NCI-H2029 treated with DMSO at 0.1 percent for 48 hours (cell line): ENCODE measurements at places on chromosomes 3 and 15.

- no peak for DNase-seq
Measured at GRCh38 chr3:175186511-175186910, 327.4 kb downstream of the NAALADL2 start.

DNA sequence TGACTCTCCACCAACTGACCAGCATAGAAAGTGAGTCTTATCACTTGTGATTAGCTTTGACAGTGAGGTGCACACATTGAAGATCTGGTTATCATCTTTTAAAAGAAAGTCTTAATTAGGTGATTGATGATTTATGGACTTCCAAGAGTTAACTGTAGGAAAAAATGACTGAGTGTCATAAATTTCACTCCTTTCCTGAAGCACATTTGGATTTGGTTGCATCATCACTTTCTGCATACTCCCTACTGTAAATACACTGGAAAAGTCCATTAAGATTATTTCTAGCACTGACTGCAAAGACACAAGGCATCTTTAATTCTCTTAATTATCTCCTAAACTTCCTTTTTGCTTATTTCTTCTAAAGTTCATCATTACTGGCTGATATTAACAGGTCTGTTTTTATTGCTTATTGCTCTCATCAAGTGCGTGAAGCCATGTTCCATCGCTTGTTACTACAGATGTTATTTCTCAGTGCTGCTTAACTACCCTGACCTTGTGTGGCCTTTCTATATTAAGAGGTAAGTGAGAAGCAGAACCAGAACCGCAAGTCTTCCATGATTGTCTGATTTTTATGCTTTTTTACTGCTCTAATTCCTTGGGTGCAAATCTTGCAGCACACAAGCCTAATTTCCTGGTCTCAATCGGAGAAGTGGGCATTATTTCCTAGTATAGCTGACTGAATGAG lies 153.2 kb downstream of the MEIS2 start:
- no peak for DNase-seq

- DNase-seq = no peak
Measured at GRCh38 chr15:97966246-97966645, 5.7 kb downstream of the ARRDC4 start.

DNA sequence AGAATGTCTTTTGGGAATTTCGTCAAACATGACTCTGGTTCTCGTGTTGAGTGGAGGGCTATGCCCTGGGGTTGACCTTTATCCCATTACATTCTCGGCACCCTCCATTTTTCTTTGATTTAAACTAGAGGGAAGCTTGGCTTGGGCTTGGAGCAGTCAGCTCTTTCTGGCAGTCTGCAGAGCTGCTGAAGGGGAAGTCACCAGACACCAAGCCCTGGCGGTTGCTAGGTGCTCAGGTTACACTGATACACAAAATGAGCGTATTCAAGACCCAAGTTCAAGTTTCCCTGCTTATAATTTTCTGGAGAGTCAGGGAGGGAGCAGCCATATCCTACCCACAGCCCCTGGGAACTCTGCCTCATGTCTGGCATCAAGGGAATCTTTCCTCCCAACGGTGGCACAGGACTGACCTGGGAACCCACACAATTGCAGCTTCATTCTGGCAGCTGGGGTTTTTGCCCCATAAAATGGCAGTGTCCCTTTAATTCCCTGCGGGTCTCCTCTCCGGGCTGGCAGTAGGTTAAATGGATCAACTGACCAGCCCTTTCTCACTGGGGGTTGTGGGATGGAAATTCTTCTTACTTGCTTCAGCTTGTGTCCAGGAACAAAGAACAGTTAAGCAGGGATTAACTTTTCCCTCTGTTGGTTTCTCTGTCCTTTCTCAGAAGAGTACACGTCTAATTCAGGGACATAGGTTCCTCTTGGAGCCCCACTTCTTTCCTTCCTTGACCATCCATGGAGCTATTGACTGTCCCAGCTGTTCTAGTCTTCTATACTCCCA lies 110.0 kb upstream of the DLG1 start:
- DNase-seq = no peak

- no peak for DNase-seq
Measured at GRCh38 chr3:52324676-52325075, 8.6 kb downstream of the DNAH1 start.

GRCh38 chr3:69072928-69073327 lies 7.2 kb downstream of the UBA3 start:
- no peak for DNase-seq

GRCh38 chr3:14623569-14624051 lies 28.0 kb upstream of the CCDC174 start:
- no peak for DNase-seq

- DNase-seq = no peak
Measured at GRCh38 chr3:72665701-72666446, 182.4 kb downstream of the SHQ1 start.

GRCh38 chr15:93028632-93029213 lies 60.3 kb downstream of the RGMA start:
- DNase-seq = no peak

DNA sequence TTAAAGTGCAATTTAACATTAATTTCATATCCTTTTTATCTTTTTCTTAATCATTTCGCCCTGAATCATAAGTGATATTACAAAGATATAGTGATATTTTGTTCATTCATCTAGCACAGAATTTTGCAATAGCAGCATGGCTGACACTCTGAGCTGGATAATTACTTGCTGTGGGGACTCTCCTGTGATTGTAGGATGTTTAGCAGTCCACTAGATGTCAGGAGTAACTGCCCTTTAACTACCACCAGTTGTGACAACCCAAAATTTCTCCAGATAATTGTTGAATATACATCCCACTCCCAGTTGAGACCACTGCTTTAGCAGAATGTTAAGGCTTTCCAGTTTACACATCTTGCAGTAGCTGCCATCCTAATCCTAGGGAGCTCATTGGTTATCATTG lies 196.8 kb upstream of the MBNL1 start:
- DNase-seq = no peak

DNA sequence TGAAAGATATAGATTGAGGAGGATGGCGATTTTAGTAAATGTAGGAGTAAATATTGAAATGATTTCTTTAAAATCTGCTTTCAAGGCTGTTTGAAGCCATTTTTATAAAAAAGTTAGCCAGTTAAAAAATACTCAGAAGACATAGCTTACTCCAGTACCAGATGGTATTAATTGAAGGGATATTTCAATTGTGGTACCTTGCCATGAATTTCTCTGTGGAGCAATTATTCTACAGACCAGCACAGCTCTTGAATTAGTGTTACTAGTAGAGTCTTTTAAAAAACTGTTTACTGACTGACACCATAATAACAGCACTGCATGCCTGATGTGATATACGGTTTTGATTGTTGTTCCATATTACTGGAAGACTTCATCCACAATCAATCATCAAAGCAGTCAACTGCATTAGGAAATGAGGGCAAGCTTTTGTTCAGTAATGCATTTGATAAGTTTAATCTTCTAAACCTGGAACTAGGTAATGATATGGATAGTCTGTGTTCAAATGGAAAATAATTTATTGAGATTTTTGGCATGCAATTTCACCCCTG lies 106.4 kb downstream of the MFSD1 start:
- no peak for DNase-seq

GRCh38 chr3:28949580-28949979 lies 331.3 kb upstream of the RBMS3 start:
- DNase-seq = peak; percentile 72

DNA sequence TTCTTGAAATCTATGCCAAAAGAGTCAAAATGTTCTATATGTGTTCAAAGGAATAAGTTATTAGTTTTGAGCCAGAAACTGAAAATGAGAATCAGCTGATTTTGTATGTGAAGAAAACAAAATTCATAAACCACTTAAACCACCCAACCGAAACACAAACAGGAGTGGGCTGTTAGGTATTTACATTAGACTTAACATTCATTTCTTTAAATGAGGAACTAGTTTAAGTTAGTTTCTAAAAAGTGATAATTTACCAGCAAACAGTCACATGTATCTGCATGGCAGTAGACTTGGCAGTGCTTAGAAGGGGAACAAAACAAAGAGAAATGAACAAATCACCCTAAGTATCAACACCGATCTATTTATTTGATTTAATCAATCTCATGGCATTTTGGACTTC lies 128.0 kb downstream of the GMNC start:
- no peak for DNase-seq

- DNase-seq = no peak
Measured at GRCh38 chr3:150129166-150129565, 158.5 kb upstream of the PFN2 start.

- no peak for DNase-seq
Measured at GRCh38 chr15:42332331-42332730, 27.0 kb upstream of the CAPN3 start.

DNA sequence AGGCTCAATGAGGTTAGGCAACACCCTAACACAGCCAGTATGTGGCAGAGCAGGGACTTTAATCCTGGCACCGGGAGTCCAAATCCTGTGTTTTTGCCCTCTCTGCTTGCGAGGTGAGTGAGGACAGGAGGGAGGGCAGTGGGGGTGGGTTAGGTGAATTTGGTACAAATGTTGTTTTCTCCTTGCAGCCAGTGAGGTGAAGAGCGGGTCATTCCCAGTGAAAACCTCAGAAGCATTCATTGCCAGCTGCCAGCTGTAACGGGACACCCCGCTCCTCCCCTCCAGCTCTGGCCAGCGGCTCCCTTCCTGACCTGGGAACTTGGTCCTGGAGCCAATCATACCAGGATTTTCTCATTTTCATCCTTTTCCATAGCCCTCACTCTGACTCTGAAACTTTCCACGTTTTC lies 45.7 kb upstream of the RAB6B start:
- no peak for DNase-seq

DNA sequence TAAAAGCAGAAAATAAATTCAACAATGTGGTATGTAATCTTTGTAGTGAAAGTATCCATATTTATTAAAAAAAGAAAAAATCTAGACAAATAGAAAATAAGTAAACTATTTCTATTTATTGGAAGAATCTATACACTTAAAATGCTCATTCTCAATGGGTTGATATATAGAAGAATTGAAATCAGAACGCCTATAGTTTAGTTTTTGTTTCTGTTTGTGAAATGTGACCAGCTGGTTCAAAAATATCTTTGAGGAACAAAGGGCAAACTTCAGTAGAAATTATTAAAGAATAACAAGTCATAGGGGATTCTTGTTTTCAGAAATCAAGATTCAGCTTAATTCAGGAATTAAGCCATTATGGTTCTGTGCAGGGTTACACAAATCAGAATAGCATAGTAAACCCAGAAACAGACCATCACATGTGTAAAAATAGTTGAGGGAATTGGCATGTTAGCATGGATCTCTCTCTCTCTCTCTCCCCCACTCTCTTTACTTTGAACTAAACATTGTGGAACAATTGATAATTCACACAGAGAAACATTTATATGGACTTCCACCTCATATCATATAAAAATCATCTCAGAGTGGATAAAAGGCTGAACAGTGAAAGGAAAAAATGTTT lies 134.0 kb downstream of the CHL1 start:
- no peak for DNase-seq

- DNase-seq = no peak
Measured at GRCh38 chr3:169311381-169311780, 352.1 kb downstream of the MECOM start.

- no peak for DNase-seq
Measured at GRCh38 chr3:179681492-179682263, 28.8 kb downstream of the USP13 start.

- DNase-seq = no peak
Measured at GRCh38 chr3:110799271-110799670, 272.3 kb upstream of the NECTIN3 start.

- no peak for DNase-seq
Measured at GRCh38 chr3:140854961-140855360, 86.7 kb upstream of the SLC25A36 start.

- no peak for DNase-seq
Measured at GRCh38 chr3:123031051-123031450, 3.5 kb upstream of the SEMA5B start.

GRCh38 chr15:25568751-25569150 lies 129.9 kb upstream of the UBE3A start:
- no peak for DNase-seq

DNA sequence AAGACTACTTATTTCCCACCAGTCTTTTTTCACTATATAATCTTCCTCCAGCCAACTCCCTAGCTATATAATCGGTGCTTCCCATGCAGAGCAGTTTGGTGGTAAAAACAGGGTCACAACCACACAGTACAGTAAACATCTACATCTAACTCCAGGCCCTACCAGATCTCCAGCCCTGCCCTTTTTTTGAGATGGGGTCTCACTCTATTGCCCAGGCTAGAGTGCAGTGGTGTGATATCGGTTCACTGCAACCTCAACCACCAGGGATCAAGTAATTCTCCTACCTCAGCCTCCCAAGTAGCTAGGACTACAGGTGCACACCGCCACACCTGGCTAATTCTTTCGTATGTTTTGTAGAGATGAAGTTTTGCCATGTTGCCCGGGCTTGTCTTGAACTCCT lies 49.1 kb upstream of the TLE3 start:
- no peak for DNase-seq

DNA sequence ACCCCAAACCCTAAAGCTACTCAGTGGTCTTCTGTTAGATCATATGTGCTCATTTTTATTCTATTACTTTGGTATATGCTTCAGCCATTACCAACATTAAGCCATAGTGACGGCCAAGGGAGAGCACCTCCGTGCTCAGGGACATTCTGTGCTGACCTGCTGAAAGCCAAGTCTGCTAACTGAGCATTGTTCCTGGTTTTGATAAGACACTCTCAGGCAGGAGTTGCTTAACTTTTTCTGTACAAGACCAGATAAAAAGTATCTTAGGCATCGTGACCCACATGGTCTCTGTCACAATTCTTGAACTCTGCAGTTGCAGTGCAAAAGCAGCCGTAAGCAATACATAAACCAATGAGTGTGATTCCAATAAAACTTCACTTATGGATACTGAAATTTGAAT lies 100.6 kb downstream of the KLHL25 start:
- no peak for DNase-seq

- DNase-seq = no peak
Measured at GRCh38 chr3:23696842-23697241, 108.9 kb upstream of the UBE2E1 start.

GRCh38 chr15:83318861-83319415 lies 34.5 kb upstream of the BNC1 start:
- DNase-seq = no peak

DNA sequence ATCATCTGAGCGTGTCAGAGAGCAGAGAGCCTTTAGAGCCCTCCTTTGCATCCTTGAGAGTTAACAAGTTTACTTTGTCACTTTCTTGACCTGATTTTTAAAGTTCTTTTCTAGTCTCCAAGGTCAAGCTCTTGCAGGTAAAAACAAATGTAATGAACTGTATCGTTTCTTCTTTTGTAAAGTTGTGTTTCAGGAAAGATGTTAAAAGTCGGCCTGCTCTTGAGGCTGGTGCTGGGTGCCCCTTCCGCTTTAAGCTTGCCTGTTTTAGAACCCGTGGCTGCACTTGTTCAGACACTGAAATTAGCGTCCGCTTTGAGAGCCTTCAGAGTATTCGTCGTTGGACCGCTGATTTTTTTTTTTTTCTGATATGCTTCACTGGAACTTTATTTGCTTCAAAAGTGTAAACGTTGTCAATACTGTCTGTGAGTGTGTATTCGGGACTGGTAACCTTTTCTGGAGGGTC lies 52.6 kb upstream of the ULK4 start:
- DNase-seq = peak; percentile 69

- DNase-seq = peak; percentile 90
Measured at GRCh38 chr3:120147072-120147871, 53.0 kb upstream of the GSK3B start.

GRCh38 chr3:185930393-185931107 lies 7.3 kb downstream of the TRA2B start:
- no peak for DNase-seq

GRCh38 chr3:185976100-185976499 lies 38.3 kb upstream of the TRA2B start:
- DNase-seq = no peak
